ENCODE measurements at places on chromosomes 12 and 14. TPM values are rescaled to one million over a fixed set of nuclear protein-coding genes. Genes with fewer than 3 reads are reported as not detected.

ERGIC2 gene
- 132 TPM for total RNA-seq

TAS2R7 gene
- not detected for total RNA-seq

FAM222A gene
- total RNA-seq = 2.5 TPM

RNASE7 gene
- total RNA-seq = not detected

CHURC1 gene
- total RNA-seq = 44.9 TPM

HOXC12 gene
- total RNA-seq = not detected

GZMH gene
- 151 TPM for total RNA-seq

SVOP gene
- not detected for total RNA-seq

POTEG gene
- not detected for total RNA-seq

SYT1 gene
- total RNA-seq = not detected

PLD4 gene
- total RNA-seq = not detected

LRP1-AS gene
- not detected for total RNA-seq

All from activated CD8-positive, alpha-beta memory T cell treated with anti-CD3 and anti-CD28 coated beads for 36 hours (primary cell).